ENCODE measurements at places on chromosomes 4 and X. TPM values are rescaled to one million over a fixed set of nuclear protein-coding genes. Genes with fewer than 3 reads are reported as not detected.

KIT gene
- 5.4 TPM for total RNA-seq

SH3D19 gene
- total RNA-seq: 0.66 TPM

TLL1 gene
- total RNA-seq: not detected

DNA sequence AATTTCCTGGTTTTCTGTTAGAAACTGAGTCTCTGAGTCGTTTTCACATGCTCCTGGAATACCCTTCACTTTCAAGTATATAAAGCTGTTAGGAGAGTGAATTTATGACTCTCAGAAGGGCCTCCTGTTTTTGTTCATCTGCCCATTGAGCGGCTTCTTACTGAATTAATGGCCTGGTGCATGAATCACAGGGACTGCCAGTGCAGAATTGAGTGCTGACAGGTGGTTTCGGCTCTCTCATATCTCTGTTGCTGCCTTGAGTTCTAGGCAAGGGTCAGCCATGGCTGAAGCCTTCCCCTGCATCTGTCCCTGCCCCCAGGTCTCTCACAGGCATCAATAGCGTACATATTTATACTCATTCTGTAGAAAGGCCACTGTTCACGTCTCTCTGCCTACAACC, 22.7 kb upstream of the SEPSECS start:
- no peak overlapping the region for H3K27ac ChIP-seq
- peaks cover 9% of the 10 kb centered on the region for H3K4me1 ChIP-seq
- H3K27me3 ChIP-seq: no peaks in the 10 kb centered on the region
- H3K36me3 ChIP-seq: no peaks in the 10 kb centered on the region

- DNase-seq: no peak
- no peaks in the 10 kb centered on the region for H3K36me3 ChIP-seq
- no peak overlapping the region for H3K4me3 ChIP-seq
- H3K27me3 ChIP-seq: peaks cover 2% of the 10 kb centered on the region
- H3K27ac ChIP-seq: no peak overlapping the region
- no peaks in the 10 kb centered on the region for H3K4me1 ChIP-seq
Measured at GRCh38 chr4:168618577-168619265, 121.9 kb downstream of the PALLD start.

GRCh38 chr4:163603257-163603656, 108.8 kb downstream of the TMA16 start:
- H3K36me3 ChIP-seq: no peaks in the 10 kb centered on the region
- H3K4me3 ChIP-seq: no peak overlapping the region
- H3K27ac ChIP-seq: no peak overlapping the region
- no peaks in the 10 kb centered on the region for H3K27me3 ChIP-seq
- H3K4me1 ChIP-seq: no peaks in the 10 kb centered on the region

DNA sequence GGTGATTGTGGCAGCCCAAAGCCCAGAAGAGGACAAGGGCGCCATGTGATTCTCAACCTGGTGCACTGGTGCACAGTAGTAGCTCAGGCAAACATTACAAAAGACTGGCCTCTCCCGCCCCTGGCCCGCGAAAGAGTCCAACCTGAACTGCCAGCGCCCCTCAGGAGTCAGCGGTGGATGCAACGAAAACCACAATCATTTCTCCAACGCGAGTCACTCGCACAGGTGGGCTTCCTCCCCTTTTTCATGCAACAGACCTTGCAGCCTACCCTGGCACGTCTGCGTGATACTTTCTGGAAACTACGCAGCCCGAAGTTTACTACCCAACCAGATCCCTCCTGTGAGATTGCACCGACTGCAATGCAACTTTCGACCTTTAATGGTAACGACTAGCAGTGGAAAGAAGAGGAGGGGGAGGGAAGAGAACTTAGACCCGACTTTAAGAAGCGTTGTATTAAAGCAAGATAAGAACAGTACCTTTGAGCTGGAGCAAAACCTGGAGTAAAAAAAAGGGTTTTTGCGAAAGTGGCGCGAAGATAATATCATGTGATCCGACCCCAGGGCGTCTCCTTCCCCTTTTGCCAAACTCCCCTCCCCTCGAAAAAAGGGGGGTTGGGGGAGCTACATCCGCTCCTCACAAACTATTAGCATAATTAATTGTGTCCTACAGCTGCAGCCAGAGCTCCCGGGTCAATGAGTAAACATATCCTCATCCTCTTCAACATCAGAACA, 63.3 kb upstream of the CCDC160 start:
- peak overlapping the region; percentile 52 for H3K4me3 ChIP-seq

DNA sequence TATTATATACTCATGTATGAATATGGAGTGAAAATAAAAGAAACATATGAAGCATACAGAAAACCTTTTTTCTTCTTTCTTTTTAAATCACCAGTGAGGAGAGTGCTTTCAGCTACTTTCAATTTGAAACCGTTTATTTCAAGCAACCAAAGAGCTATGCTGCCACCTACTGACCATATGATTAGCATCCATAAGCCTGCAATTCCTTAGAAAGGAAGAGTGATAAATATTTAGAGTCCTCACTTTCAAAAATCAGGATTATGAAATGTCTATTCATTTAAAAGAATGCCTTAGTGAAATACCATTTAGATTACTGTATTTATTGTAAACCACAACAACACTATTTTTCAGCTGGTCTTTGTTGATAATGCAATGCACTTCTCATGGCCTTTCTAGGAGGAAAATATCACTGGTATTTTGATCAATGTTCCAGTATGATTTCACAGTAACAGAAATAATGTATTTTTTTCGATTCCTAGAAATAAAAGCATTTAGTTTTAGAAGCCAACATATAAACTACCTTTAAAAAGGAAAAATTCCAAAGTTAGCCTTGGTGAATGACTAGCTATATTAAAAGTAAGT, 667.6 kb downstream of the PCDH18 start:
- no peak overlapping the region for H3K4me3 ChIP-seq
- no peaks in the 10 kb centered on the region for H3K36me3 ChIP-seq
- no peaks in the 10 kb centered on the region for H3K4me1 ChIP-seq
- H3K27me3 ChIP-seq: no peaks in the 10 kb centered on the region
- no peak for DNase-seq

DNA sequence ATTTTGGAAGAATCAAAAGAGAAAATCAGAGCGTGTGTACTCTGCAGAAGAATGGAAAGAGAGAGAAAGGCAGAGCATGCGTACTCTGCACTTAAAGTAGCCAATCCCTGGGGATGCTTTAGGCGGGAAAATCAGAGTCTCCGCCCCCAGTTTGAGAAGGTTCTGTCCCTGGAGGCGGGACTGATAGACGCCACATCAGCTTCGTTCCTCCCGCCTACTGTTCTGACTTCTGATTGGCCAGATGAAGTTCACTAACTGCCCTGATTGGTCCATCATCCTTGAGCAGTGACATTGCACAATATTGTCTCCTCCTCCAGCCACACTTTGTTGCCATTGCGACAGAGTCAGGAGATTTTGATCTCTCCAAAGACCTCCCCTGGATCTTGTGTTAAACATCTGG, 23.8 kb downstream of the SSX1 start:
- no peak overlapping the region for H3K4me3 ChIP-seq
- no peak for DNase-seq
- no peaks in the 10 kb centered on the region for H3K27me3 ChIP-seq
- H3K27ac ChIP-seq: no peak overlapping the region

- no peak overlapping the region for H3K4me3 ChIP-seq
- DNase-seq: no peak
- no peaks in the 10 kb centered on the region for H3K36me3 ChIP-seq
Measured at GRCh38 chrX:12405306-12405705, 267.0 kb downstream of the FRMPD4 start.

- no peaks in the 10 kb centered on the region for H3K27me3 ChIP-seq
- no peaks in the 10 kb centered on the region for H3K4me1 ChIP-seq
- DNase-seq: no peak
- no peaks in the 10 kb centered on the region for H3K36me3 ChIP-seq
Measured at GRCh38 chr4:169098532-169098931, 88.5 kb upstream of the CBR4 start.

GRCh38 chr4:128846063-128846462, 36.6 kb downstream of the JADE1 start:
- no peak overlapping the region for H3K4me3 ChIP-seq
- no peak overlapping the region for H3K27ac ChIP-seq
- no peaks in the 10 kb centered on the region for H3K4me1 ChIP-seq
- DNase-seq: no peak
- H3K36me3 ChIP-seq: peaks cover 18% of the 10 kb centered on the region

GRCh38 chr4:48109413-48110263, 24.4 kb downstream of the TXK start:
- H3K4me1 ChIP-seq: peaks cover 9% of the 10 kb centered on the region
- H3K27me3 ChIP-seq: no peaks in the 10 kb centered on the region
- peak; percentile 19 for DNase-seq
- no peak overlapping the region for H3K27ac ChIP-seq
- H3K36me3 ChIP-seq: peaks cover 42% of the 10 kb centered on the region
- no peak overlapping the region for H3K4me3 ChIP-seq

DNA sequence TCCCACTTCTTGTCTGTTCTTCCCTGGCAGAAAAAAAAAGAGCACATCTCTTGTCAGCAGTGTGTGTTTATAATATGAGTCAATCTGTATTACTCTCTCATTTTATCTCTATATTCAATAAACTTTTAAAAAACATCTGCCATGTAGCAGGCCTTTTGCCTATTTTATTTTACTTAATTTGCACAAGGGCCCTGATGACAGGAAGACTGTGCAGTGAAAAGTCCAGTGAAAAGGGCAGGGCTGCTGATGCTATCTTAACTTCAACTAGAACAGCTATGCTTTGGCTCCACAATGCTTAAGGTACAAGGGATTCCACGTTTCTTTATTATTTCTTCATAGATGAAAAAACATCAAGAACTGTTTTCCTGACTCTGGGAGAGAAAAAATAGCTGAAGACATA, 97.0 kb upstream of the DGKK start:
- H3K27me3 ChIP-seq: no peaks in the 10 kb centered on the region
- no peak overlapping the region for H3K27ac ChIP-seq
- H3K36me3 ChIP-seq: no peaks in the 10 kb centered on the region
- H3K4me3 ChIP-seq: no peak overlapping the region
